Endothelial cell (in vitro differentiated cells): ENCODE measurements at places on chromosomes 3 and 15.

DNA sequence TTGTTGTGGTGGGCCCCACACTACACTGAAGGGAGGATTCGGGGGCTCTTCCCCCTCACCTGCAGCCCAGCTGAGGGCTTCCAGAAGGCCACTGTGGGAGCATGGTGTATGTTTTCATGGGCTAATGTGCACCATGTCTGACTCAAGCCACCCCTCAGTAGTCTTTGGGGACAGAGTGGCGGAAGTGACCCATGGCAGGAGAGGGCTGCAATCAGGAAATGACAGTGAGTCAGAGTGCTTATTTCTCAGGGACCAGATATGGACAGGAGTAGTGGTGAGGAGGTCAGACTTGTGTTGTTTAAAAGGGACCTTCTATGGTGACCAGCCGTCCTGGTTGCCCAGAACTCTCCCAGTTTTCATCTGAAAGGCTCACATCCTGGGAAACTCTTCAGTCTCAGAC lies 32.8 kb upstream of the SLC9A9 start:
- DNase-seq: no peak

GRCh38 chr3:5250467-5251195 lies 63.1 kb downstream of the EDEM1 start:
- DNase-seq: no peak

DNA sequence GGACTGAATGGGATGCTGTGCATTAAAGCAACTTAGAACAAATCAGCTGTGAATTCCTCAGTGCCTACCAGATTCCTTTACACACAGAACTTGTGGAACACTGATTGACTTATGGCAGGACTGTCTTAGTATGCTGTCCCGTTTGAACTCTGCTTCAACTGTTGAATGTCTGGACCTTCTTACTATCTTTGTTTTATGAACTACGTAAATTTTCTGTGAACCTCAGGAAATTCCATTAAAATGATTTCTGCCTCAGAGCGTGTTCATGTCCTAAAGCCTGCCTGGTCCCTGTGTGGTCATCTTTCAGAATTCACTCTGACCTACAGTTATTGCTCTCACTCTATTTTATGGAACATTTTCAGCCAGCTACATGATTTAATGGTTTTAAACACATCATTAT lies 29.4 kb upstream of the FBN1 start:
- no peak for DNase-seq

DNA sequence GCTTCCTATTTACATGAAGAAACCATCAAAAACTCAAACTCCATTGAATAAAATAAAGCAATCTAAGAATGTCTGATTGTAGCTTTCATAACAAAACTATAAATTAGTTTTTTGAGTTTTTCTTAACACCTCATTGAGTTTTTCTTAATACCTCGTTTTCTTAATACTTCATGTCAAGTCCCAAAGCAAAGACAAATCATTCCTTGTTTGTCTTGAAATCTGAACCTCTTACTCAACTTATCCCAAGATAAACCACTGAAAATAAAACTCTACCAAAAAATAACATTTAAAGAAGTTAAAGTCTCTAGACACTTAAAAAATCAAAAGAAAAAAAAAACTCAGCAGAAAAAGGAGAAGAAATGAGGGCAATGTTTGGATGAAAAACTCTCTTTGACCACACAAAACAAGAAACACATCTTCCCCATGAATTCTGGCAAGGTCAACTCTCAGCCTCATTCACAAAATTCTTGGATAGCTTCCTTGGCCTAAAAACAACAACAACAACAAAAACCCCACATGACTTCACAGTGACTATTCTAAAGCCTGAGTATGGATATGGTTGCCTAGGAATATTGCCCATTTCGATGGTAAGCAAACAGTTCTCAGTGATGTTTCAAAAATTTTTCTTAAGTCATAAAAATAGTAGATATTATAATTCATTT lies 38.2 kb downstream of the TMCC1 start:
- DNase-seq: no peak

- DNase-seq: no peak
Measured at GRCh38 chr3:185720326-185720725, 104.5 kb downstream of the IGF2BP2 start.

DNA sequence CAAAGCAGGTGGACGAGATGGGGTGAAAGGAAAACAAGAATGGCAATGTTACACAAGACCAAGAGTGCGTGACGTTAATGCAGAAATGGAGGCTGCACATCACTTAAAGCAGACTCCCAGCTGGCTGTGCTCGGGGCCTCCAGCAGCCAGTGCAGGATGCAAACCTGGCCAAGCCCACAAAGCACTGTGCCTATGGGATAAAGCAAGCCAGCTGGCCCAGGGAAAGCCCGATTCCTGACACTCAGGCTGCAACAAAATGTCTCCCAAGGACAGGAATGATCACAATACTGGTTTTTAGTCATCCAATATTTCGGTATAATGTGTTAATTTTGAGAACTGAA lies 86.2 kb downstream of the SEC22A start:
- no peak for DNase-seq

DNA sequence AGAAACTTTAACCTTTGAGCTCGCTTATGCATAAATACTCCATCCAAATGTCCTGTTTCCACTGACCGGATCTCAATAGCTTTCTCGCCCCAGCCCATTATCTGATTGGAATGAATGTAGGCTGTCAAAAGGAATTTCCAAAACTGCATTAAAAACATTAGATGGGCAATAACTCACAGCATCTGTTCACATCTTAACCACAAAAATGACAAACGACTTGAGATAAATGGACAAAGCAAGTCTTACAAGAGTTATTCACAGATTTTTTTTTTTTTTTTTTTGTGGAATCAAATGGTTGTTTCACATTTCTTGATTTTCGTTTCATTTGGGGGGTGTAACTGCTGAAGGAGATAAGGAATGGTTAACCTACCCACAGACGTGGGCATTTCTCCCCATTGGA lies 39.7 kb upstream of the SLC2A2 start:
- DNase-seq: no peak

- no peak for DNase-seq
Measured at GRCh38 chr15:64901914-64902313, 9.8 kb upstream of the ANKDD1A start.

DNA sequence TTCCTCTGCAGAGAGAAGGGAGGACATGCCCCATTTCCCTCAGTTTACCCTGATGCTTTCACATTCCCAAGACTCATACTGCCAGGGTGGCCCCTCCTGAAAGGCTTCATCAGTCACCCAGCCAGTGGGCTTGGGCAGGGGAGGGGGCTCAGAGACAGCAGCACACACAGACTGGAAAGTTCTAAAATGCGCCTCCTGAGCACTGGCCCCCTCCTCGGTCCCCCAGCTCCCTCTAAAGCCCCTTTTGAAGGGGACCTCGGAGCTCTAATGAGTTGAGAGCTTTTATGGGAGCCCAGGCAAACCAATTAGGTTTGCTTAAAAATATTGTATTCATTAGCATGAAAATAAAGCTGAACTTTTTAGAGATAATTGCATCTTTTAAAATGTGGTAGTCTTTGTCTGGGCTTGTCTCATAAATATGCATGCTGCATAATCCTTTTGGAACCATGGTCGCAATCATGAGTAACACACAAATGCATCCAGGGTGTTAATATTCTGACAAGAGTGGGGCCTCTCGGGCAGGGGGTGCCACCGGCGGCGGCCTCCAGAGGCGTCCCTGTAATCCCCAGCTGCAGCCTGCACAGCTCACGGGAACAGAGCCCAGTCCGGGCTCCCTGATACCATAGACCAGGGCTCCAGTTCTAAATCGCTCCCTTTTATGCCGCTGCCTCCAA lies 78.5 kb downstream of the RPLP1 start:
- no peak for DNase-seq

GRCh38 chr3:120821426-120821825 lies 78.9 kb downstream of the GTF2E1 start:
- no peak for DNase-seq

GRCh38 chr3:117026401-117026800 lies 316.8 kb downstream of the TUSC7 start:
- no peak for DNase-seq

DNA sequence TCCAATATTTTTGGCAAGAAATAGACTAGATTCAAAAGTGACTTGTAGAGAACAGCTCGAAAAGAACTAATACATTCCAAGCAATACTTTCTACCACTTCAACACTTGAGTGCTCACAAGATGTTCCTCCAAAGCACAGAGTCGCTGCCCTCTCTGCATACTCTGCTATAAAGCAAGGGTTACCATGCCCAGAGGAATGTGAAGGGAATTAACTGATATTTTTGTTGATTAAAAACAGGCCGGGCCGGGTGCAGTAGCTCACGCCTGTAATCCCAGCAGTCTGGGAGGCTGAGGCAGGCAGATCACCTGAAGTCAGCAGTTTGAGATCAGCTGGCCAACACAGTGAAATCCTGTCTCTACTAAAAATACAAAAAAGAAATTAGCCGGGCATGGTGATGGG lies 57.6 kb upstream of the CSPG5 start:
- no peak for DNase-seq

GRCh38 chr3:121431726-121432517 lies 113.9 kb downstream of the POLQ start:
- DNase-seq: no peak

DNA sequence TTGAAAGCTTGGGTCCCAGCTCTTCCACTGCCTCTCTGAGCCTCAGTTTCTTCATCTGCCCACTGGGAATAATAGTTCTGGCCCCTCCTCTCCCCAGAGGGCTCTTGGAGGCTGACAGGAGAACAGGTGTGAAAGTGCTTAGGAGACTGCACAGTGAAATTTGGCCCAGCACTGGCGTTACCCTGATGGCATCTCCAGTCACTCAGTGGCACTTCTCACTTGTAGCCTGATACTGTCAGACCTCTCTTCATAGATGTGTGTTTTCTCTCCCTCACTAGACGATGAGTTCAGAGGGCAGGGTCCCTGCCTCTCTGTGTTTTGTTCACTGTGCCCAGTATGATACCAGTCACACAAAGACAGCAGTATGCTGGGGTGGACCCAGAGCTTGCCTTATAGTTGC lies 22.2 kb upstream of the IGDCC3 start:
- no peak for DNase-seq

DNA sequence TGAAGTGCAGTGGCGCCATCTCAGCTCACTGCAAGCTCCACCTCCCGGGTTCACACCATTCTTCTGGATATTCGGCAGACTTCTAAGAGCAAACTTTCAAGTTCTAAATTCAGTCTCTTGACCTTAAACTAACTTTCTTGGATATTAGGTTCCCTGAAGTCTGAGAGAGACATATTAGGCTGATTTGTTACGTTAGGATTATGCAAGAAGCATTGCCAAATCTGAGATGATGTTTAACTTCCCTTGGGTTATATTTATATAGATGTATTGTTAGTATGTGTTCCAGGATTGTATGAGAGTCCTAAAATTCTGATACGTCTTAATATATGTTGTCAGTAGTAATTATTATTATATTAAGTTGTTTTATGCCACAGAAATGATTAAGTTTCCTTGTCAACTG lies 80.1 kb downstream of the SLC6A1 start:
- DNase-seq: no peak

DNA sequence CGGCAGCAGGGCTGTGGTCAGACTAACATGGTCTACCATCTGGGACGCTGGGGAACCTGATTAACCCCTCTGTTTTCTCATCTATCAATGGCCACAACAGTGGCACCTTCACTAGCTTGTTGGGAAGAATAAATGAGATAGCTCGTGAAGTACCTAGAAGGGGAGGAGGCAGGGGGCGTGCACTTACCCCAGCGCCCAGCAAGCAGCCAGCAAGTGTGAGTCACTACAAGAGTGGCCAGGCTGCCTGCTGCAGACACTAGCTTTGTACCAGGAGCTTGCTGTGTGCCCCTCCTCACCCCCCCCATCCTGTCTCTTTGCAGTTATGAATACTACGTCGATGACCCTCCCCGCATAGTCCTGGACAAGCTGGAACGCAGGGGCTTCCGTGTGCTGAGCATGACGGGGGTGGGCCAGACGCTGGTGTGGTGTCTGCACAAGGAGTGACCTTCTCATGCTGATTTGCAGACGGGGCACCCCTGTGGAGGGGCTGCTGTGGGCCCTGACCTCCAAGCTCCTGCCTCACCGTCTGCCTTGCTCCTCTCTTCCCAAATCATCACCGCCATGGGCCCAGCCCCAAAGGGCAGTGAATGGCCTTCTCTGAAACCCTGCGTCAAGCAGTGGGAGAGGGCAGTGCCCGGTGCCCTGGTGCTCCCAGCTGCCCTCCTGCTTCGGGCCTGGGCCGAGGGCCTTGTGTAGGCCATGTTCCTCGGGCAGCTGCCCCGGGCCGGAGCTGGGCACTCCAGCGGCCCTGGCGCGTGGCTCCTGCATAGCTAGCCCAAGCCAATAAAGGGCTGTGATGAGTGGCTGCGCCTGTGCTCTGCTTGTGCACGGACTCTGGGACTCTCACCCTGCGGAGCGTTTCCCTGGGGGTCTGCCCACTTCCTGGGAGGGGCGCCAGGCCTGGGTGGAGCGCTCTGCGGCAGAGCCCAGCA lies 2.6 kb upstream of the C15orf62 start:
- no peak for DNase-seq

DNA sequence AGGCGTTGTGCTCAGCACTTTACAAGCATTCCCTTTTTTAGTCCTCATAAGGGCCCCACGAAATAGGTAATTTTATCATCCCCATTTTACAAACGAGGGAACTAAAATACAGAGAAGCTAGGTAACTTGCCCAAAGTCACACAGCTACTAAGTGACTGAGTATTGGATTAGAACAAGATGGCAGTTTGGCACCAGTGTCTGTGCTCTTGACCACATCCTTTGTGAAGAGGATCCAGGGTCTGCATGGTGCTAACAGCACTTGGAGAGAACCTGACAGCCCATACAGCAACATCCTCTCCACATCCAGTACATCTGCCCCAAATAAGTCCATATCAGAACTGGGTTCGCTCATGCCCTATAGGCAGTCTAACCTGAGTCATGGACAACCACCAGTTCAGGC lies 21.8 kb upstream of the DAPK2 start:
- DNase-seq: no peak

DNA sequence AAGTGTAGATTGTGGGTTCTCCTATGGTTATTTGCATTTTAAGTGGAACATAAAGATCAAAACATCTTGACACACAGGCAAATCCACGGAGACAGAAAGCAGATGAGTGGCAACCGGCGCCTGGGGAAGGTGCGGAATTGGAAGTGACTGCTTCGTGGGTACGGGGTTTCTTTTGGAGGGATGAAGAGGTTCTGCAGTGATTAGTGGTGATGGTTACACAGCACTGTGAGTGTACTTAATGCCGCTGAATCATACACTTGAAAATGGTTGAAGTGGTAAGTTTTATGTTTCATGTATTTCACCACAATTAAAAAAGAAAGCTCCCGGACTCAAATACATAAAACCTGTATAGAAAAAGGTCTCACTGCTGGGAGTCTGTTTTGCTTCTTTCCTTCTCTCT lies 18.5 kb upstream of the VPS33B start:
- no peak for DNase-seq
